K562 (cell line): ENCODE measurements at places on chromosomes 1 and 21.
A peak's percentile ranks its signal among the peaks of the same experiment; 100 is the strongest.

GRCh38 chr1:48033495-48034045, 36.4 kb upstream of the TRABD2B start:
- DNase-seq = no peak

GRCh38 chr1:203453016-203453415, 22.6 kb upstream of the PRELP start:
- DNase-seq = no peak

- DNase-seq = no peak
Observed at GRCh38 chr1:26994787-26995517, 1.5 kb downstream of the TRNP1 start.

DNA sequence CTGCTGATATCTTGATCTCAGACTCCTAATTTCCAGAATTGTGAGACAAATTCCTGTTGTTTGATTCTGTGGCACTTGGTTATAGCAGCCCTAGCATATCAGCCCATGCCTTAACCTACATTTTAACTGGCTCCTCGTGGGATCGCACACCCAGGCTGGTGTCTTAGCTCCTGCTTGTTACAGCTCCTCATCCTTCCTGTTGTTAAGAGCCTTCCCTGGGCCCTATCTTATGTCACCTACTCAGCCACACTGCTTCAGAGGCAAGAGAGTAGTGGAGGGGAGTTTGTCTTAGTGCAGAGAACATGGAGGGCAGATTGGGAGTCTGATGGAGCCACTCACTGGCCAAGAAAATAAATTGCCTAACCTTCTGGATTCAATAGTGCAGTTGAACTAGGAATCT, 131.0 kb downstream of the ROR1 start:
- DNase-seq = no peak

- DNase-seq = no peak
Observed at GRCh38 chr1:237570530-237570929, 320.2 kb downstream of the ZP4 start.

DNA sequence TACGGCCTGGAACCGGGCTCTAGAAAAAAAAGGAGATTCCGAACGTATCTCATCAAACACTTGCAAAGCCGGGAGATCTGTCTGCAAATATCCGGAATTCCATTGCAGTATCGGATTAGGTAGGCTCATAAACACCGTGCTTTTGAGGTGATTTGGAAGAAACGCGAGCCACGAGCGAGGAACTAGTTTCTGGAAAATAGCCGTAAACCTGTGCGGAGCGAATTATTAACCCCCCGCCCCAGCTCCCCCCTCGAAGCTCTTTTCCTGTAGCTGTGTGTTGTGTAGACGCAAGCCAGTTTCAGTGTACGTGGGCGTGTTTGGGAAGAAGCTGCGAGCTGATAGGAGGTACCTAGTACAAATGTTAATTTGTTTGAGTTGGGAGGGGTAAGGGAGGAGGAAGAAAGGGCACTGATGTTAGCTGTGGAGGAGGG, 1.1 kb downstream of the RALGPS2 start:
- DNase-seq = peak; percentile 90

DNA sequence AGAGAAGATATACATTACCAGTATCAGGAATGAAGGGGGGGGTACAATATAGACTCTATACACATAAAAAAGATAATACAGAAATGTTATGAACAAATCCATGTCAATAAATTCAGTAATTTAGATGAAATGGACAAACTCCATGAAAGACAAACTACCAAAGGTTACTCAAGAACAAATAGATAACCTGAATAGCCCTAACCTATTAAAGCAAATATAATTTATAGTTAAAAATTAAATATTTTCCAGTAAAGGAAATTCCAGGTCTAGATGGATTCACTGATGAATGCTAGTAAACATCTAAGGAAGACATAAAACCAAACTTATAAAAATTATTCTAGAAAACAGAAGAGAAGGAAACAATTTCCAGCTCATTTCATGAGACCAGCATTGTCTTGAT, 13.2 kb downstream of the BLZF1 start:
- DNase-seq = no peak

DNA sequence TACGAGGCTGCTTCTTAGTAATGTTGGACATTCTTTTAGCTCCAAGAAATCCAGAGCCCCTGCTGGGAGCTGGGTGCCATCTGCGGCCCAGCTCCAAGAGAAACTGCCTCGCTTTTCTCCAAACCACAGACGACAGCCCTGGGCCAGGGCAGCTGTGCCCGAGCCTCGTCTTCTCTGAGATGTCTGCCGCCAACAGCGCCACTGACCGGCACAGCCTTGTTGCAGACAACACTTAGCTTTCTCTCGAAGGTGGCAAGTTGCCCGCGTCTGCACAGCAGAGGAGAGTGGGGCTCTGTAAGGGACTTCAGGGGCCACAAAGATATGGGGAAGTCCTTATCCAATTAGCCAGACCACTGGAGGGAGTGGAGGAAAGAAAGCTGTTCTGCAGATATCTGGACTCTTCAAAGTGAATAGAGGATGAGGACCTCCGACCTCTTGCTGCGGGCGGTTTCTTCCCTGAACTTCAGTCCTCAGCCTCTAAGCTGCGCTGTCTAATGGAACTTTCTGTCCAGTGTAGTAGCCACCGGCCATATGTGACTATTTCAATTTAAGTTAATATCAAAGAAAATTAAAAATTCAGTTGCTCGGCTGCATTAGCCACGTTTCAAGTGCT, 63.9 kb upstream of the DISP3 start:
- no peak for DNase-seq

- no peak for DNase-seq
Observed at GRCh38 chr1:234479310-234479559, 256 bp upstream of the TARBP1 start.

DNA sequence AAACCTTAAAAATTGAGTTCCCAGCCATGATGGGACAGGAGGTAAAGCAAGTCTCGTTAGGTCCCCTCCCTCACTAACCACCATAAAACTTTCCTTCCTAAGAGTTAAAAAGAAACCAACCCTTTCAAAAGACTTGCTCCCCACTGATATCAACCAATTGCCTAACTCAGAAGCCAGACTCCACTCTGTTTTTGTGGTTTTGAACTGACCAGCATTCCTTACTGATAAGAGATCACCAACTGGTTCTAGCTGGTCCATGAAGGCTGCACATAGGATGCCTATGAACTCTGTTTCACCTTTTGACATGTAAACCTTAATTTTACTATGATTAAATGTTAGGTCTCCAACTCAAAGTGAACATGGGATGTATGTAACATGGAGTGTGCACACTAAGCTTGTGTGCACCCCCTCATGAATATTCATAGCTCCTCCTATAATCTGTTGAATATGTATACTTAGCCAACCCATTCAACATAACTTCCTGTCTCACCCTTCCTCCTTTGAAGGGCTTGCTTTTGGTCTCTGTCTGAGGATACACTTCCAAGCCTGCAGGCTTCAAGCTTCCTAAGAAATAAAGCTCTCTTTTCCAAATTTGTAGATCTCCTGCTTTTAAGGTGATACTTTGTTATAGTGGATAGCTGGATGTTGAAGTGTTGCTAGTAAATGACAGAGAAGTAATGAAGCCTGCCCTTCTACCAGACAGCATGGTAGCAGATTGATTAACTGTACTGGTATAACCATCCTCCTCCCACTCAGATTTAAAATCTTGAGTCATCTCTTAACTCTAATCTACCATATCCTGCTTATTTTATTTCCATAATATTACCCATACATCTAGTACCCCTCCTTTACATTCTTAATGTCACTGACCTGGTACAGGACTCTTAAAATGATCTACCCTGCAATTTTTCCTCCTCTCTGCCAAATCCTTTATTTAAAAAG, 95.6 kb downstream of the ZNF644 start:
- DNase-seq = peak; percentile 76

GRCh38 chr1:225581186-225581585, 71.7 kb downstream of the ENAH start:
- DNase-seq = no peak

DNA sequence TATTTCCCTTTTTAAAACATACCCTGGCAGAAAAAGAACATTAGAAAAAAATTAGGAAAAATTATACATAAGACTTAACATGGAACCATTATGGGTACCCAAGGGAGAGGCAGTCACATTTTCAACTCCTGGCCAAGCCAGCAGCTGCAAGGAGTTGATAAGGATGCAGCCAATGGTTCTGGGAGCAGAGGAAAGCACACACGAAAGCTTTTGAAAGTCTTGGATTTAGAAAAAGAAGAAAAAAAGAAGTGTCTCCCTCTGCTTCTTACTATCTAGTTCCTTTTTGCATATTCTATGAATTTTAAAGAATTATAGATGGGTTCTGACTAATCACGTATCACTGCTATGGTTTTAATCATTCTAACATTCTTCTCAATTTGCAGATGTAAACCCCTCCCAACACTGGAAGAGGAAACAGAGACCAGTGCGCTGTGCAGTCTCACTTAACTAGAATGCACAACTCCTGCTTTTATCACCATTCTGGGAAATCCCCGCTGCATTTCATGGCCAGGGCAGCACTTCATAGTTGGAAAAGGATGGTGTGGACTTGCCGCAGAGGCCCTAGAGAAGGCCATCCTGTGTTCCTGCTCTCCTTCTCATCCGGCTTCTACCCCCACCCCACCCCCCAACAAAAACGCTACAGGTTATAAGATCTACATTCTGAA, 2.7 kb upstream of the CD58 start:
- peak; percentile 85 for DNase-seq

GRCh38 chr21:17779496-17779895, 39.7 kb downstream of the C21orf91 start:
- no peak for DNase-seq

DNA sequence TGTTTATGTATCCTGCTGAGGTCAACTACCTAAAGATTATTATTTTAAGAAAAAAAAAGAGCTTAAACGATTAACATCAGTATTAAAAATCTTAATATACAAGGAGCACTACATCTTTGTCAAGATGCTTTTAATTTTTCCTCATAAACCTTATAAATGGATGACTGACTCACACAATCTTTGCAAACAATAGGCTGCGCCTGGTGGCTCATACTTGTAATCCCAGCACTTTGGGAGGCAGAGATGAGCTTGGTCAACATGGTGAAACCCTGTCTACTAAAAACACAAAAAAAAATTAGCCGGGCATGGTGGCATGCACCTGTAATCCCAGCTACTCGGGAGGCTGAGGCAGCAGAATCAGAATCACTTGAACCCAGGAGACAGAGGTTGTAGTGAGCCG, 1.7 kb downstream of the KHDC4 start:
- no peak for DNase-seq

- no peak for DNase-seq
Observed at GRCh38 chr1:84971957-84972356, 25.0 kb downstream of the MCOLN2 start.

GRCh38 chr21:42411891-42412635, 8.4 kb downstream of the UBASH3A start:
- no peak for DNase-seq

- DNase-seq = peak; percentile 80
Observed at GRCh38 chr21:14454016-14455009, 71.4 kb upstream of the HSPA13 start.

GRCh38 chr1:116993286-116993685, 8.3 kb upstream of the CD101 start:
- no peak for DNase-seq

DNA sequence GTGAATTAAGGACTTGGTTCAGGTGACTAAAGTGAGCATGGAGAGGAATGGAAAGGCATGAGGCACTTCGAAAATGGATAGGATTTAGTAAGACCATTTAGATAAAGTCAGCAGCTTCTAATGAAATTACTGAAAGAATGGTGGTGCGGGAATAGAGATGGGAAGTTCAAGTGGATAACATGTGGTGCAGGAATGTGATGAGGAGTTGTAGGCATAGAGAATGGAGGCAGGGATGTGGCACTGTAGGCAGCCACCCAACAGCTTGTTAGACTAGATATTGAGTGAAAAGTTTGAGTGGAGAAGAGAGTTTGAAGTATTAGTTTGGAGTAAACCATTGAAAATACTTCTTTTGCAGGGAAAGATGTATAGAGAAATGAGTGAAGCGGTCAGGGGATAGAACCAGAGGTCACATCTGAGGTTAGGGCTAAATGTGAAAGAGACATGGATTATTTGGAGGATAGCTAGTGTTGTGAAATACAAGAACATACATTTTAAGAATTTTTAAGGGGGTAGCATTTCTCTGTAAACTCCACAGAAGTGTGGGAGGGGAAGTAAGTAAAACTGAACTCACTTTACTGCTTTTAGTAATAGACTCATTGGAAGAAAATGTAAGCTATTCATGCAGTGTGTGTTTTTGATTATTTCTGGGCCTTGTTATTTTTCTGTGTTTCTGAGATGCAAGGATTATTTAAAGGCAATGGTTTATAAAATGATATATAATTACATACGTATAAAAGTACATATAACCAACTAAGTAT, 46.2 kb downstream of the DYRK1A start:
- no peak for DNase-seq

DNA sequence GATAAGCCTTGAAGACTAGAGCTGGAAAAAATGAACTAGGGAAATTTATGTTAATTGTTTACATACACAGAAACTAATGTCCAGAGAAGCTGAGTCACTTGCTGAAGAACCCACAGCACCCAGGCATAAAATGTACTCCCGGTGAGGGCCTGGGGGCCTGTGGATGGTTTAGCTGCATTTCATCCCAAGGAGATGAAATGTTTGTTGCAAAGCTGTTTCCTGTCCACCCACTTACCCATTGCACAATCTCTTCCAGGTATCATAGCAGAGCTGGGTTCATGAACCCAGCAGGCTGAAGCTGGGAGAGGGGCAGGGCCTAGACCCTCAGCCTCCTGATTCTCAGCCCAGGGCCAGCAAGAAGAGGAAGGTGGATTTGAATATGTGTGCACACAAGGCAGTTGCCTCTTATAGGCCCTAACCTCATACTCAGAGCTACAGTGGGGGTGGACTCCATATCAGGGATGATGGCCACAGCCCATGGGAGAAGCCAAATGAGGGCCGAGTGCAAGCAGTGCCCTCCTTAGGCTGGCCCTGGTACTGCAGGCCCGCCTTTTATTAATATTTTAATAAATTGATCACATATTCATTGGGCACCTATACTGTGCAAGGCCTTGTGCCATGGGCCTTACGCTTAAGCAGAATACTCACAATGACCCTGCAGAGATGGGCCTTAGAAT, 110.8 kb downstream of the LACTBL1 start:
- peak; percentile 76 for DNase-seq
